ENCODE measurements at places on chromosomes 3 and 15. TPM values are rescaled to one million over a fixed set of nuclear protein-coding genes. Genes with fewer than 3 reads are reported as not detected.
A peak's percentile ranks its signal among the peaks of the same experiment; 100 is the strongest.

Gene GALNT15
- total RNA-seq, result 225 TPM

Gene POPDC2
- total RNA-seq, result 3.4 TPM

Gene FRMD5
- total RNA-seq, result 0.49 TPM

Gene SPTBN5
- total RNA-seq, result 0.49 TPM

Gene ADPRH
- 2.9 TPM for total RNA-seq

Gene ITIH3
- total RNA-seq, result 7.6 TPM

Gene TM6SF1
- 3.9 TPM for total RNA-seq

Gene ZIC1
- not detected for total RNA-seq

Gene DMXL2
- total RNA-seq, result 23.6 TPM

Gene DYNC1LI1
- 25.3 TPM for total RNA-seq

Gene GOLGA6L4
- 5.9 TPM for total RNA-seq

Gene ZDHHC23
- 5.4 TPM for total RNA-seq

Gene GOLGA8Q
- total RNA-seq, result 2.7 TPM

Gene ITPKA
- not detected for total RNA-seq

Gene SLC24A5
- not detected for total RNA-seq

- peak; percentile 85 for DNase-seq
- no peaks in the 10 kb centered on the region for H3K27me3 ChIP-seq
- no peaks in the 10 kb centered on the region for H3K36me3 ChIP-seq
- H3K4me3 ChIP-seq, result peak within 1 kb of the TSS; percentile 98
Observed at GRCh38 chr3:52705688-52706686, at the start of the genes GLT8D1 and SPCS1. Gene GLT8D1, minus strand, starts transcription at chr3:52705791. Its CDS starts 5,331 bp downstream, at chr3:52700460. Gene SPCS1, plus strand, starts transcription at chr3:52706106. Its CDS starts 141 bp downstream, at chr3:52706247.

DNA sequence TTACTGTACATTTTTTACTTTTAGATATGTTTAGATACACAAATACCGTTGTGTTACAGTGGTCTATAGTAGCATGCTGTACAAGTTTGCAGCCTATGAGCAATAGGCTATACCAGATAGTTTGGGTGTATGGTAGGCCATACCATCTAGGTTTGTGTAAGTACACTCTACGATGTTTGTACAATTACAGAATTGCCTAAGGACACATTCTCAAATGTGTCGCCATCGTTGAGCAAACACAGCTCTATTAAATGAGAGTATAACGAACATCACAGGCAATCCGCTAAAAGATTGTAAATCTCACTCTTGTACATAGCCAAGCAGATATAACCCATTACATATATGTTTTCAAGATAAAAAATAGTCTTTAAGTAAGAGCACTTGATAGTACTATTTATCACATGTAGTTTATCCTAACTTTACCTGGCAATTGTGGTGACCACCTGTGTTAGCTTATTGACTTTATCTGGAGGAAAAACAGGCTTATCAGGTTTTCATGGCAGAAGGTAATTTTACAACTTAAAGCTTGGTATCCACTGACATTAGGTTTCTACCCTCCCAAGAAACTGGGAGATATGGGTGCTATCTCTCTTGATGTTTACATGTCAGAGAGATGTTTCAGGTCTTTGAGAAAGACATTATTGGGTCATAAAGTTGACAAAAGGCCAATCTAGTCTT is 898.7 kb downstream of the NSUN3 start:
- DNase-seq, result no peak
- no peaks in the 10 kb centered on the region for H3K4me1 ChIP-seq
- no peaks in the 10 kb centered on the region for H3K36me3 ChIP-seq
- no peak overlapping the region for H3K27ac ChIP-seq
- no peak overlapping the region for H3K4me3 ChIP-seq

GRCh38 chr15:67138891-67139855 is 73.8 kb downstream of the SMAD3 start:
- peaks cover 100% of the 10 kb centered on the region for H3K4me1 ChIP-seq
- peak overlapping the region; percentile 24 for H3K4me3 ChIP-seq
- DNase-seq, result no peak
- H3K27me3 ChIP-seq, result no peaks in the 10 kb centered on the region
- H3K36me3 ChIP-seq, result no peaks in the 10 kb centered on the region
- peak overlapping the region; percentile 94 for H3K27ac ChIP-seq

- DNase-seq, result no peak
- H3K27ac ChIP-seq, result peak overlapping the region; percentile 47
- no peaks in the 10 kb centered on the region for H3K36me3 ChIP-seq
- peaks cover 53% of the 10 kb centered on the region for H3K4me1 ChIP-seq
Observed at GRCh38 chr3:107988460-107989175, 102.2 kb downstream of the CD47 start.

- no peaks in the 10 kb centered on the region for H3K27me3 ChIP-seq
- H3K27ac ChIP-seq, result no peak overlapping the region
- no peak for DNase-seq
- H3K4me1 ChIP-seq, result no peaks in the 10 kb centered on the region
- no peaks in the 10 kb centered on the region for H3K36me3 ChIP-seq
- H3K4me3 ChIP-seq, result no peak overlapping the region
Observed at GRCh38 chr15:61989667-61990066, 70.6 kb downstream of the VPS13C start.

DNA sequence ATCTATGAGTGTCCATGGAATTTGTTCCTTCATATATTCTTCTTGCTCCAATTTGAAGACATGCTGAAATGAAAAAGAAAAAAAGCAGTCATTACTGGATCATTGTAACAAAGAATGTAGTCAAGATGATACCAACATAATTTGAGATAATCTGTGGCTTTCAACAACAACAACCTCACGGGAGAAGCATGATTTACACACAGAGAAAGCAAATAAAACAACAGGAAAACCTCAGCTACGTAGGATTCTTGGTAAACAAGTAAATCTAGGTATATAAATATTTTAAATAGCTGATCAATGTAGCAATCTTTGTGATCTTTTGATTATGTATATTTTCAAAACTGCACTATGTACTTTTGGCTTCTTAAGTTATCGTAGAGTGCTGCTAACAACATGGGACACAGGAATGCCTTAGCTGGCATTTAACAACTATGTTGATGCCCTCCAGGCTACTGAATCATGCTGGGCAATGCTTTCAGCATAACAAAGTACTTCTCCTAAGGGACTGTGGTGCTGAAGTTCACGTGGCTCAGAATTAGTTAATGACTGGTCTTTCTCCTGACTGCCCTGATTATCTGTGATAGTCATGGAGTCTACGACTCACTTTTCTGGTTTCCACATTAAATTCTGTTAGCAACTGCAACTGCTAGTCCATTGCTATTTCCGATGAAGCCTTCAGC is 96.5 kb upstream of the MYO5C start:
- H3K4me3 ChIP-seq, result no peak overlapping the region
- H3K27ac ChIP-seq, result no peak overlapping the region
- no peaks in the 10 kb centered on the region for H3K4me1 ChIP-seq
- no peaks in the 10 kb centered on the region for H3K27me3 ChIP-seq

- H3K4me1 ChIP-seq, result no peaks in the 10 kb centered on the region
- no peaks in the 10 kb centered on the region for H3K27me3 ChIP-seq
- H3K4me3 ChIP-seq, result no peak overlapping the region
- DNase-seq, result no peak
Observed at GRCh38 chr3:116285781-116286421, 159.4 kb downstream of the LSAMP start.

GRCh38 chr3:104796556-104796955 is 570.2 kb upstream of the ALCAM start:
- DNase-seq, result no peak
- no peaks in the 10 kb centered on the region for H3K27me3 ChIP-seq
- no peaks in the 10 kb centered on the region for H3K4me1 ChIP-seq
- H3K27ac ChIP-seq, result no peak overlapping the region
- H3K4me3 ChIP-seq, result no peak overlapping the region
- H3K36me3 ChIP-seq, result no peaks in the 10 kb centered on the region

GRCh38 chr3:119237299-119237698 is 3.4 kb downstream of the B4GALT4 start:
- DNase-seq, result no peak
- no peak overlapping the region for H3K4me3 ChIP-seq
- H3K4me1 ChIP-seq, result peaks cover 40% of the 10 kb centered on the region

DNA sequence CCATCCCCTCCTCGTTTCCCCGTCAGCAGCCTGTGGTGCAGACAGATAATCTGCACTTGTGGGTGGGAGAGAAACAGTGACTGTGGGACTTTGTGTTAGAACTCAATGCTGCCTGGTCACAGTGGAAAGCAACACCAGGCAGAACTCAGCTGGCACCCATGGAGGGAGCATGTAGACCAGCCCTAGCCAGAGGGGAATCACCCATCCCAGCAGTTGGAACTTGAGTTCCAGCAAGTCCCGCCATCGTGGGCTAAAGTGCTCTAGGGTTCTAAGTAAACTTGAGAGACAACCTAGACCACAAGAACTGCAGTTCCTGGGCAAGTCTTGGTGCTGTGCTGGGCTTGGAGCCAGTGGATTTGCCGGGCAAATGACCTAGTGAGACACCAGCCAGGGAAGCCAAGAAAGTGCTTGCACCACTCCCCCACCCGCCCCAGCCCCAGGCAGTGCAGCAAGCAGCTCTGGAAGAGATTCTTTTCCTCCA is 24.4 kb downstream of the ISG20 start:
- H3K4me3 ChIP-seq, result no peak overlapping the region
- H3K36me3 ChIP-seq, result no peaks in the 10 kb centered on the region
- H3K27ac ChIP-seq, result no peak overlapping the region
- H3K27me3 ChIP-seq, result no peaks in the 10 kb centered on the region
- peaks cover 9% of the 10 kb centered on the region for H3K4me1 ChIP-seq

- peaks cover 2% of the 10 kb centered on the region for H3K4me1 ChIP-seq
- H3K36me3 ChIP-seq, result no peaks in the 10 kb centered on the region
- no peak for DNase-seq
- H3K4me3 ChIP-seq, result no peak overlapping the region
Observed at GRCh38 chr3:187951452-187952190, 202.3 kb upstream of the LPP start.

GRCh38 chr3:115248274-115248673 is 101.2 kb upstream of the ZBTB20 start:
- DNase-seq, result no peak
- no peaks in the 10 kb centered on the region for H3K36me3 ChIP-seq

- H3K27me3 ChIP-seq, result no peaks in the 10 kb centered on the region
- no peaks in the 10 kb centered on the region for H3K4me1 ChIP-seq
- no peak for DNase-seq
- H3K27ac ChIP-seq, result no peak overlapping the region
- no peak overlapping the region for H3K4me3 ChIP-seq
- H3K36me3 ChIP-seq, result no peaks in the 10 kb centered on the region
Observed at GRCh38 chr3:139619484-139619883, 58.3 kb downstream of the NMNAT3 start.

- DNase-seq, result no peak
- H3K4me3 ChIP-seq, result no peak overlapping the region
- H3K27ac ChIP-seq, result no peak overlapping the region
- H3K36me3 ChIP-seq, result no peaks in the 10 kb centered on the region
- no peaks in the 10 kb centered on the region for H3K4me1 ChIP-seq
- H3K27me3 ChIP-seq, result no peaks in the 10 kb centered on the region
Observed at GRCh38 chr3:71345429-71346040, 238.0 kb downstream of the FOXP1 start.

GRCh38 chr15:47186075-47186474 is 531.2 kb upstream of the SEMA6D start:
- H3K27ac ChIP-seq, result no peak overlapping the region
- H3K36me3 ChIP-seq, result no peaks in the 10 kb centered on the region
- peaks cover 4% of the 10 kb centered on the region for H3K27me3 ChIP-seq
- DNase-seq, result no peak
- no peak overlapping the region for H3K4me3 ChIP-seq

DNA sequence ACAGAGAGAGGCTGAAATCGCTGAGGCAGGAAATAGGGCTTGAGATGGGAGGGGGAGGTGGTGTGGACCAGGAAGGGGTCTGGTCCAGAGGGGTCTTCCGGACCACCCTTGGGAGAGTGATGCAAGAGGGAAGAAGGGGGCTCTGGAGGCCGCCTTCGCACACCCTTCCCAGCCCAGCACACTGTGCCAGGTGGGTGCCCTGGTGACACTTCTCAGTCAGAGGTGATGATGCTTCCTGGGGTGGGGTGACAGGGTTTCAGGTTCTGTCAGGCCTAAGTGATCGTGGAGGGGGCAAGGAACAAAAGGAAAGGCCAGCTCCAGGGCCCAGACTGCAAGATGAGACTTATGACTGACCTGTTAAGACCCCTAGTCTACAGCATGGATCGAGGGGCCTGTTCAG is 12.7 kb downstream of the SEMA3G start:
- no peaks in the 10 kb centered on the region for H3K36me3 ChIP-seq
- H3K27me3 ChIP-seq, result no peaks in the 10 kb centered on the region
- H3K4me3 ChIP-seq, result no peak overlapping the region
- H3K27ac ChIP-seq, result peak overlapping the region; percentile 2

DNA sequence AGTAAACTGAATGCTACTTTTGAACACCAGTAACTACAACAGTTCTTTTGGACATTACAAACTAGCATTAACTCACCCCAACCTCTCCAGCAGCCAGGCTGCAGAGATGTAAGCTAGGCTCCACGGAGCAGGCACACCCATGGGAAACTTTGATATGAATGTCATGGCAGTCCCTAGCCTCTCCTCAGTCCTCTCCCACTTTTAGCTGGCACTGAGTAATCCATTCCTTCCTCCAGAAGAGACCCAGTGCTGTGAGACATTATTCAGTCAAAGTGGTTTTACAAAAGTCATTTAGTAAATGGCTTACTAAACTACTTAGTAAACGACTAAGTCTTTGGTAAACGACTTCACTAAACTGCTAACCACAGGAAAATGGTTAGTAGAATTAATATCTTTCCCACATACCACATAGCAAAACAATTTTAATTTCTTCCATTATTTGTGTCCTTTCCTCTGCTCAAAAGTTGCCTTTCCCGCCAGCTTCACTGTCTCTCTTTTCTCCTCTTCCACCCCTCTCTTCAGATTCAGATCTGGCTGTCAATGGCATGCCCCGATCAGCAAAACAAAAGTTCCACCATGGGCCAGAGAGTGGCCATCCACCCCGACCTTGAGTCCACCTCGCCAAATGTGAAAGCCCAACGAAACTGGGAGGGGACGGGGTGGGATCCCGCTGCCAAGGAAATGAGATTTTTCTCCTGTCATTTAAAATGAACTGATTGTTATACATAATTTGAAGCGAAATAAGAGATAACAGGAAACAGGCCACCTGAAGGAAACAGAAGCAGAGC is 67.5 kb upstream of the TJP1 start:
- no peaks in the 10 kb centered on the region for H3K36me3 ChIP-seq
- no peaks in the 10 kb centered on the region for H3K27me3 ChIP-seq
- H3K4me3 ChIP-seq, result no peak overlapping the region
- no peak overlapping the region for H3K27ac ChIP-seq

- DNase-seq, result no peak
- H3K27me3 ChIP-seq, result no peaks in the 10 kb centered on the region
- peak overlapping the region; percentile 65 for H3K27ac ChIP-seq
- no peaks in the 10 kb centered on the region for H3K36me3 ChIP-seq
- peaks cover 40% of the 10 kb centered on the region for H3K4me1 ChIP-seq
- H3K4me3 ChIP-seq, result no peak overlapping the region
Observed at GRCh38 chr15:64105113-64105704, 9.4 kb downstream of the SNX1 start.

GRCh38 chr3:194089357-194090177 is 46.4 kb upstream of the HES1 start:
- peak; percentile 98 for DNase-seq
- no peaks in the 10 kb centered on the region for H3K36me3 ChIP-seq
